ENCODE measurements at places on chromosomes 7 and 10. TPM values are rescaled to one million over a fixed set of nuclear protein-coding genes. Genes with fewer than 3 reads are reported as not detected.

LIPJ gene
- 0.18 TPM for total RNA-seq

GCK gene
- 1.2 TPM for total RNA-seq

TTYH3 gene
- total RNA-seq = 14.9 TPM

DNA sequence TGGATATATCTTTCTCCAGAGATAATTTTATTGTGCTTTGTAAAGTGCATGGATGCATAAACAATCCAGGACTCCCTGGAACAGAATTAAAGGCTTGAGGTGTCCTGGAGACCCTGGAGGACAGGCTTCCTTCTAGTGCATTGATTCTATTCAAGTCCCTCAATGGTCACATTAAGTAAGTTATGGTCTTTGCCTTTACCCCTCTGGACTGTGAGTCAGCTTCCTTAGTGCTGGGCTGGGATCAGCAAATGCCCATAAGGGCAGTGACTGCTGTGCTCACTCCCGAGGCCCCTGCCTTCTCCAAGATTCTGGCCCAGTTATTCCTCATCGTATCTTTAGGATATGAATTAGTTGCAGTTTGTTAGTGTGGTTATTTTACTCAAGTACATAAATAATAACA, 178.7 kb upstream of the PRSS58 start:
- H3K27me3 ChIP-seq = no peaks in the 10 kb centered on the region
- no peaks in the 10 kb centered on the region for H3K36me3 ChIP-seq
- H3K4me3 ChIP-seq = no peak overlapping the region
- peaks cover 48% of the 10 kb centered on the region for H3K4me1 ChIP-seq
- no peak for DNase-seq
- no peak overlapping the region for H3K27ac ChIP-seq

DNA sequence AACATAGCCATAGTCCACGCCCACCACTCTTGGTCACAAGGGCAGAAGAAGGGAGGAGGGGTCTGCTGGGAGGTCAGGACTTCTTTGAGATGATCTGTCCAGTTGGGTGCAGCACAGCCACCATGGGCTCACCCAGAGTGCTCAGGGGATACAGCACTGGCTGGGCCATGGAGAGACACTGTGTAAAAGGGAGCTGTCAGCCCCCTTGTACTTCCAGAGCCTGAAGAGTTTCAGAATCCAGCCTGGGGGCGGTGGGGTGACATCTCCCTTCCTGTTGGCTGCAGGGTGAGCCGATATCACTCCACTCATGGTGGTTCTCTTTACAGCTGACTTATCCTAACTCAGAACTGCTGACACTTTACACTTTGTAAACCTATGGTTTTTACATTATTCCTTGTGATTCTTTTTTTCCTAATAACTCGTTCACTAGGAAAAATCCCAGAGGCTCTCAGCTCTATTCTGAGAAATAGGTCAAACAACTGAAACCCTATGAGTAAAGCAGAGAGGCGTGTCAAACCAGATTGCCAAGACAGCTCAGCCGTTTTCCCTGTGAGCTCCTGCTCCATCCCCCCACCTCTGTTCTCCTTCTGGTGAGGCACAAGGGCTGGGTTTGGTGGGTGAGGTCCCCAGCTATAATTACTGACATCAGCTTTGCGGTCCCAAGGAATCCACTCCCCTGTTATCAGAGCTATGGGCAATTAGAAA, 3.2 kb upstream of the MRPS24 start:
- no peaks in the 10 kb centered on the region for H3K27me3 ChIP-seq
- peaks cover 25% of the 10 kb centered on the region for H3K36me3 ChIP-seq
- no peak overlapping the region for H3K4me3 ChIP-seq

- no peak overlapping the region for H3K27ac ChIP-seq
- no peaks in the 10 kb centered on the region for H3K4me1 ChIP-seq
- DNase-seq = no peak
- H3K36me3 ChIP-seq = no peaks in the 10 kb centered on the region
- H3K4me3 ChIP-seq = no peak overlapping the region
Measured at GRCh38 chr10:30763918-30764317, 134.4 kb upstream of the LYZL2 start.

DNA sequence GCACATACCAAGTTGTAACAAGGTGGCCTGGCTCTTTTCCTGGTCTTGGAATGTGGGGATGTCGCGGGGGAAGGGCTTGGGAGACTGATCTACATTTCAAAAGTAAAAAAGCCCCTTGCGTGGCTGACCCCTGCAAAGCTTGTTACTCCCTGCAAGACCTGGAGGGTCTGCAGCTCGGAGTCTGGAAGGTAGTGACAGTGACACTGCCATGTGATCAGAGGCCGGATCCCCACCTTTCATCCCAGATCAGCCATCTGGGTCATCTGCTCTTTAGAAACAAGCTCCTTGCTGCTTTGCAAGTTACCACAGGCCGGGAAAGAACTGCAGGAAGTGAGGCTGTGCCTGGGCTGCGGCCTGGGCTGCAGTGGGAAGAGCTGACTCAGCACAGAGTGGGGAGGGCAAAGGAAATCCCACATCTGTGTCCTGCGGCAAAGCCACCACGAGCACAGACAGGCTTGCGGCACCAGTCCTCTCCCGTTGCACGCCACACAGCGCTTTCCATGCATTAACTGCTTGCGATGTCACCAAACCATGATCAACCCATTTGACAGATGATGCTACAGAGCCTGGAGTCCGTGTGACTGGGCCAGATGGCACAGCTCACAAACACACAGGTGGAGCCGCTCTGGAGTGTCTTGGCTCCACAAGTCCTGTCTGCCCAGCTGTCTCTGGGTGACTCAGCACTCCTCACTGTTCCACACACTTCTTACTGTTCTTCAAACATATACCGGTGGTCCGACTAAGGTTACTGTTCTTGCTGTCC, 97.7 kb downstream of the SH3PXD2A start:
- peak; percentile 25 for DNase-seq
- H3K36me3 ChIP-seq = no peaks in the 10 kb centered on the region
- peaks cover 30% of the 10 kb centered on the region for H3K4me1 ChIP-seq
- no peak overlapping the region for H3K27ac ChIP-seq
- no peaks in the 10 kb centered on the region for H3K27me3 ChIP-seq

- H3K4me1 ChIP-seq = no peaks in the 10 kb centered on the region
- no peak overlapping the region for H3K27ac ChIP-seq
- DNase-seq = no peak
- H3K36me3 ChIP-seq = no peaks in the 10 kb centered on the region
- H3K27me3 ChIP-seq = no peaks in the 10 kb centered on the region
Measured at GRCh38 chr7:72098807-72099580, 313.1 kb downstream of the CALN1 start.

GRCh38 chr10:122445904-122446303, 8.5 kb upstream of the ARMS2 start:
- no peak overlapping the region for H3K27ac ChIP-seq
- peaks cover 9% of the 10 kb centered on the region for H3K27me3 ChIP-seq
- DNase-seq = no peak
- H3K36me3 ChIP-seq = no peaks in the 10 kb centered on the region
- H3K4me1 ChIP-seq = no peaks in the 10 kb centered on the region

DNA sequence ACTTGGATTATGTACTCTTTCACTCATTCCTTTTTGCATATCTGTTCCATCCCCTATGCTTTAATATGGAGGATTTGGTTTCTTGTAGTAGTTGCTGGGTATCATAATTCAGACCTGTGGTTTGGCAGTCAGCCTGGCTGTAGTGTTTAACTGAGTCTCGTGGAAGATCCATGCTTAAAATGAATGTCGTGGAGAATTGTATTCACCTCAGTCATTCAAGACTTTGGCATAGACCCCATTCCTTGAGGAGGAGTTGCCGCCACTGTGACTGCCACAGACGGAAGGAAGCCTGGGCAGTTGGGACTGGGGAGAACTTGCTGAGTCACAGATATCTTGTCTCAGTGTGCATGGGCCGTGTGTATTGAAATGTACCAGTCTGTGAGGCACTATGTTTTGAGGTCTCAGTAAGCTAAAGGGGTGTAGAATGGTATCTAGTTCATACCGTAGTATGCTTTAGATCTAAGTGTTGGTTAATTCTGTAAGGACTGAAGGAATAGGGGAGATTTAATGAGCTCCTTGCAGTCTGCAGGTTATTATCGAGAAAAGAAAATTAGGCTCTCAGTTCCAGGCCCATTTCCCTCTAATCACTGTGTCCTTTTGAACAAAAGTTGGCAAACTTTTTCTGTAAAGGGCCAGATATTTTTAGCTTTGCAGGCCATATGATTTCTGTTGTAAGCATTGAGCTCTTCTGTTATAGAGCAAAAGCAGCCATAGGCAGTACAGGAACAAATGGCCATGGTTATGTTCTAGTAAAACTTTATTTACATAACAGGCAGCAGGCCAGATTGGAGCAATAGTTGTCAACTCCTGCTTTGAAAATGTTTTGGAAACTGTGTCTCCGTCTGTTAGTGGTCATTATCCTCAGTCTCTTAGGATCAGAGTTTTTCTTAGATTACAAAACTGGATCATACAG, 76.8 kb downstream of the TPST1 start:
- no peak overlapping the region for H3K27ac ChIP-seq
- DNase-seq = no peak
- H3K36me3 ChIP-seq = peaks cover 2% of the 10 kb centered on the region
- H3K27me3 ChIP-seq = no peaks in the 10 kb centered on the region
- peaks cover 16% of the 10 kb centered on the region for H3K4me1 ChIP-seq
- no peak overlapping the region for H3K4me3 ChIP-seq

DNA sequence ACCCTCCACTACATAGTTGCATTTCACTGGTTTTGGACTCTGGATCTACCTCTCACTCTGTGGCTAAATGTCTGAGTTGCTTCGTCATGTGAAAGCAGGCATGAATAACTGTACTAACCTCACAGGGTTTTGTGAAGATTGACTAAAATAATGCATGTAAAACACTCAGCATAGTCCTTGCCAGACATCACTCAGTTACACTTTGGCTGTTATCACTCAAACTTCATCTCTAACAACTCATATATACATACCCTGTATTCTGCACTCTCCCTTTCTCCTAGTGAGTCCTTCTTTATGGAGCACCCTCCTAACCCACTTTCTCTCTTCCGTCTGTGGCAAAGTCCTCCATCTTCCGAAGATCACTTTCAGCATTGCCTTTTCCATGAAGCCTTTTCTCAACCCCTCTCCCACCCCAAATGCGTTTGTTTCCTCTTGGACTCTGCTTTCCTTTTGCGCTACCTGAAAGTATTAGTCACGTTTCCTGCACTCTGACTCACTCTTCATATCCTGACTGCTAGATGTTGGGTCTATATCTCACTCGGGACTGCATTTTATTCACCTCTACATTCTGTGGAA, 72.6 kb downstream of the OSBPL3 start:
- H3K36me3 ChIP-seq = no peaks in the 10 kb centered on the region
- H3K27ac ChIP-seq = no peak overlapping the region
- peaks cover 19% of the 10 kb centered on the region for H3K4me1 ChIP-seq
- no peaks in the 10 kb centered on the region for H3K27me3 ChIP-seq
